ENCODE measurements at places on chromosomes 5 and 9.

DNA sequence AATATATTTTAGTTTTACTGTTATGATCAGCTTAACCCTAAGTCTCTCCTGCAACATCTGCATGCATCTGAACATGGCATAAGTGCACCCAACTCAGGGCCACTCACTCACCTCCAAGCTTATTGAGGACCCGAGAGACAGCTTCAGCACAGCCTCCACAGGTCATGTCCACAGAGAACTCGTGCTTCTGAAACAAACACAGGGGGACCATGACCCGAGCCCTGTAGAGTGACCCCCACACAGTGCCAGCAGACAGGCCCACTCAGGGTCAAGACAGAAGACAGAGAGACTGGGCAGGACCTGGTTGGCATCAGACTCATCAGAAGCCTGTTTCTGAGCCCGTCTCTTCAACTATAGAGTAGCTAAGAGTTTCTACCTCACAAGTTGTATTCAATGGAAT lies 6.8 kb downstream of the ATOX1 start:
- no peak for DNase-seq

GRCh38 chr9:106868565-106868964 lies 5.6 kb downstream of the ZNF462 start:
- DNase-seq: no peak

DNA sequence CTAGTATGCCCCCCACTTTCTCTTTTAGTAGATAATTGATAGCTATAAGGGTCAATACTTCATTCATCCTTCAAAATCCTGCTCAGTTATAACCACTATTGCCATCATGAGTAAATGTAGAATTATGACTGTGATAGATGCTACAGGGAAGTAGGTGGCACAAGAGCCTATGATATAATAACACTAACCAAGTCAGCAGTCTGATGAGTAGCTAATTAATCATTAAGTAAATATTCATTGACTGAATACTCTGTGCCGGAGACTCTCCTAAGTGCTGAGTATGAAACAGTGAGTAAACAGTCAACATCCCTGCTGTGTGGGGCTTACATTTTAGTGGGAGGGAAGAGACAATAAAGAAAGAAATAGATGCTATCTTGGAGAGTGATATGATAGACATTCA lies 430.3 kb upstream of the ZNF462 start:
- DNase-seq: no peak

- no peak for DNase-seq
Measured at GRCh38 chr5:112694853-112695709, 42.6 kb upstream of the APC start.

GRCh38 chr9:33014665-33015014 lies 10.4 kb upstream of the DNAJA1 start:
- DNase-seq: no peak

GRCh38 chr9:78133751-78134150 lies 102.1 kb upstream of the CEP78 start:
- no peak for DNase-seq

DNA sequence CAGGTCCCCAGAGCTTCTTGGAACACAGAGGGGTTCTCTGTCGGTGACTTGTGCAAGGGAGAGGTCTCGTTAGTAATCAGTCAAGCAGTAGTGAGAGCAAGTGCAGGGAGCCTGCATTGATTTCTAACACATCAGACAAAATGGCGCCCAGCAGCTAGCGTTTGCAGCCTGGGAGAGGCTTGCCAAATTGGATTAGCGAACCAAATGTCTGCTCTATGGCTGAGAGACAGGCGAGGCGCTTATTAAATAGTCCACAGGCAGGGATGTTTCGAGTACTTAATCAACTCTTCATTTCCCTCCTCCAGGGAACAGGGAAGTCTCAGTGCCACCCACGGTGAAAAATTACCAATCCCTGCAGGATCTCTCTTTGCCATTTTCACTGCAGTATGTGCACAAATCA lies 131.4 kb upstream of the SHB start:
- no peak for DNase-seq

DNA sequence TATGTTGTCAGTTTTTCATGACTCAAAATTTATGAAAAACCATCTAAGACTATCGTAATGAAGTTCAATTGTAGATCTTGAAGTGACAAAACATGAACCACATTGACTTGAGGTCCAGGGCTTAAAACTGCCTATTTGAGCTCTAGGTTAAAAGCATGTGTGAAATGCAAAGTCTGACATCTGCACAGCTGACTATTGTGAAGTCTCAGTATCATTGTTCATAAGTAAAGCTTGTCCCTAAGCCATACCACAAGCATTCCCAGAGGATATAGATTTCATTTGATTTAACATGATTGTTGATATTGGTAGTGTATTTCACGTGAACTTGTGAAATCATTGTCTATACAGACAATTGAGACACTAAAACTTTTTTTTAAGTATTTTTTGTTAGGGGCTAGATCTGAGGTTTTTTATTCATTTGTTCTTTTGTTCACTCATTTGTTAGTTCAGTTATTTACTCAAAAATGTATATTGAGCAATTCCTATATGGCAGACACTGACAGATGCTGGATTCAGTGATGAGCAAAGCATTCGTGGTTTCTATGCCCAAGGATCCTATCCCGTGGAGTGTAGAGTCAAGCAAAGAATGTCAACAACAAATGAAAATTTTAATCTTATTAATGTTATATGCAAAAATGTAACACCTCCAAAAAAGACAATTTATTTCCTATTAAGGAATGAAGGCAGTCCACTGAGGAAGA lies 485.2 kb downstream of the RAB3C start:
- DNase-seq: no peak

GRCh38 chr9:93576258-93577077 lies at the start of gene PHF2:
PHF2 (plus strand) TSS chr9:93576584; CDS start chr9:93576774, 190 bp downstream.
- DNase-seq: no peak

DNA sequence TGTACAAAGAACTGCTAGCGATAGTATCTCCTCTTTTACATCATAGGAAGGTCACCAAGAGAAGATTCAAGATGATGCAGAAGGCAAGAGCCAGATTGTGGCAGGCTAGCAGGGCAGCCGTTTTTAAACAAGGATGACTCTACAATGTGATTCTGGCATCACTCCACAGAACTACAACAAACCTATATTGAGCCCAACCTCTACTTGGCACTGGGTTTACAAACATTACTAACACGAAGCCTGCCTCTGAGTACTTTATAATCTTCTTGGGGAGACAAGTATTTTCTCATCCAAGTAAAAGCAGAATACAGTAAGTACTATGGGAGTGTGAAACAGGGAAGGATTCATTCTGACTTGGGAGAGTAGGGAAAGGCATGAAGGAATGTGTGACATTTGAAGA lies 448.6 kb downstream of the ZNF608 start:
- no peak for DNase-seq

DNA sequence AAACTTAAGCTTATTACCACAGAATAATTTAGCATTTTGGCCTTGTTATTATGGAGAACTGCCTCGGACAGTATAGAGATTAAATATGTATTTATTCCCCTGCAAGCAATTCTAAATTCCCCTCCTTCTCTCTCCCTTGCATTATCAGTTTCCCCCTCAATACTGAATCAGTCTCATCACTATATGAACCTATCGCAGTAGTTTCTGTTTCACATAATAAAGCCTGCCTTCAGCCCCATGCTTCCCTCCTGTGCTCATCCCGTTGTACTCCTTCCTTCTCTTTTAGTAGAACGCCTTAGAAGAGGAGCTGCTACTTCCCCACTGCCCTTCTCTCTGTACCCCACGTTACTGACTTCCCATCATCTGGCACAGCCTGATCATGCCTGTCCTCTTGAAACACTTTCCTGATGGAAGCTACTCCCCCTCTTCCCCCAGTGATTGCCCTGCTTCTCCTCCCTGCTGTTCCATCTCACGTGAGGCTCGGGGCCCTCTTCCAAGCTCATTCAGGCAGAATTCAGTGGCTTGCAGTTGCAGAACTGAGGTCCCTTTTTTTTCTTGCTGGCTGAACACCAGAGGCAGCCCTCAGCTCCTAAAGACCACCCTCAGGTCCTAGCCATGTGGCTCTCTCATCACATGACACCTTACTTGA lies 93.4 kb downstream of the PPIC start:
- no peak for DNase-seq

- DNase-seq: no peak
Measured at GRCh38 chr5:13865312-13865711, 79.2 kb downstream of the DNAH5 start.

DNA sequence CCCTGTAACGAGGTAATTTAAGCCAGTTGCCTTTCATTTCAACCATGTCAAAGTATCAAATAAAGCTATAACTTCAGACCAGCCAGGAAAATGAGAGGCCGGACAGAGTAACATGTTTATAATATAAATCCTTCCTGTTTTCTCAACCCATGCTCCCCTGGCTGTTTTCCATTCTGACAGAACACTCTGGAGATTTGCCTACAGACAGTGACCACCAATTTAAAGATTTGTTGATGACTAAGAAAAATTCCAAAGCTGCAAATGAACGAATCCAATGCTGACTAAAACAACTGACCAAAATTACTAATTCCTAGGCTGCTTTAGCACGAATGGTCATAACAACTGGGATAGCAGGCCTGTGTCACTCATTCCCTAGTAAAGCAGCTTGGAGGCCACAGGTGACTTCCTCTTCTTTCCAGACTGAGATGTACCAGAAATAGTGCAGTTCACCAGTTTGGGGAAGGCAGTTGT lies 141.4 kb downstream of the AOPEP start:
- no peak for DNase-seq

GRCh38 chr5:118321081-118321480 lies 667.3 kb downstream of the DTWD2 start:
- no peak for DNase-seq

DNA sequence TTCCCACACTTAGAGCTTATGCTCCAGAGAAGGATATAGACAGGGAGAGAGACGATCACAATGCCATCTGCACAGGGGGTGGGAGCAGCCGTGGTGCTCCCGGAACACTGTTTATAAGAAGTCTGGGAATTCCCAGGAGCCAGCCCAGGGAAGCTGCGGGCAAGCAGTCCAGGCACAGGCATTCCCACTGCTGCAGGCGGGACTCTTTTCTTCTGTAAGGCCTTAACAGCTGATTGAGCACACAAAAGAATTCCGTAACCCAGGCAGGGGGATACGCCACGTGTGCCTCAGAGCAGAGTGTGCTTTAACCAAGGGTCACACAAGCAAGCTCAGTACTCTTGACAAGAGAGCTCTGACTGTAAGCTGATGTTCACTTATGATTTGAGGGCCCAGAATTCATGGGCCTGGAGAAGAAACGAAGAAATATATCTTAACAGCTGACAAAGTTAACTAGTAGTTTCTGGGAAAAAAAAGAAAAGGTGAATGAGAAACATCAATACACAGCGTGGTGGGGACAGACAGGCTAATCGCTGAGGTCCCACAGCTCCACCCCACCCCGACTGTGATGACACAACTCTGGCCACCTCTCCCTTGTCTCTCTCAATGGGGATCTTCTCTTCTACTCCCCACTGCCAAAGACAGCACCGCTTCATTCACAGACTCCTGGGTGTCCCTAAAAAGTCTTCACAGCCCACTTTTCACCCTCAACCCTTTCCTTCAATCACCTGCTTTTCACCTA lies 85.9 kb upstream of the SIMC1 start:
- DNase-seq: no peak

GRCh38 chr5:157547941-157548512 lies 27.5 kb downstream of the ADAM19 start:
- no peak for DNase-seq

DNA sequence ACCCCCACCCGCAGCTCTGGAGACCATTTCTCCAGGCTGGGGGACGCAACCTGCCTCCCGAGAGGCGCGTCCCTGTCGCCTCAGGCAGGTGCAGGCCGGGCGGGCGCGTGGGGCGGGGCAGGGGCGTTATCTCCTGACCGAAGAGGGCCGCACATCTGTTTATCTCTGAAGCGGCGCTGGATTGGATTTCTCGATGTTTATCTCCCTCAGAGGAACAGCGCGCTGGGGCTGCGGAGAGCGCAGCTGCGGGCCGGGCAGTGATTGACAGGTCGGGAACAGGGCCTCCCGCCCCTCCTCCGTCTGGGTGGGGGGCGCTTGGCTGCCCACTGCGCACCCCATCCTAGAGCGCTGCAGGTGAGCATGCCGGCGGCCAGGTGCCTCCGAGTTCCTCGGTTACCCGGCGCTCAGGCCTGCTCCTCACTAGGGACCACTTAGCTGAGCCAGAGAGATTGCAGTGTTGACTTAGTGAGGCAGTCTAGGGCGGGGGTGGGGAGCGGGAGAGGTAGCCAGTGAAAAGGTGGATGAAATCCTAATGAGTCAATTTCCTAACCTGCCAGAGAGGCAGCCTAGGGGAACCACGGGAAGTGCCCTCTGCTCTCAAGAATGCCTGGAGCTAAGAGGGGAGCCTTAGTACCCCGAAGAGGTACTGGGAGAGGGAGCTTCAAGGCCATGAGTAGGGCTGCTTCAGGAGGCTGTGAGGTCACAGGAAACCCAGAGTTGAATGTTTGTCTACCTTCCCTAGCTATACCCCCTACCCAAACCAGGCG lies 39.6 kb upstream of the TIFAB start:
- no peak for DNase-seq

DNA sequence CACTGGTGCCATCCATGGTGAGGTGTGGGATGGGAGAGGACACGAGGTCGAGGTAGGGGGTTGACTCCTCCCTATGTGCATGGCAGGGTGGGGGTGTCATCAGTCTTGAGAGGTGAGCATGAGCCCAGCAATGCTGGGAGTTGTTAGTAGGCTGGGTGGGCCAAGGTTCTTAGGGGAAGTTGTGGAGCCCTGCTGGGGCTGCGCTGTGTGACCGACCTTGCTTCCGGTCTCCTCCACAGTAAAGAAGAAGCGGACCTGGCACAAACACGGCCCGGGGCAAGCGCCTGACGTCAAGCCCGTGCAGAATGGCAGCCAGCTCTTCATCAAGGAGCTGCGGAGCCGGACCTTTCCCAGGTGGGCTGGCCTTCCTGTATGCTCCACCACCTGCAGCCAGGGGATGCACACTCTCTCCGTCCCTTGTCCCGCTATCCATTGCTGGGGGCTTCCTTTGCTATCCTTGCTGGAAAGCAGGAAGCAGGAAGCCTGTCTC lies 59.8 kb downstream of the PHF2 start:
- no peak for DNase-seq

DNA sequence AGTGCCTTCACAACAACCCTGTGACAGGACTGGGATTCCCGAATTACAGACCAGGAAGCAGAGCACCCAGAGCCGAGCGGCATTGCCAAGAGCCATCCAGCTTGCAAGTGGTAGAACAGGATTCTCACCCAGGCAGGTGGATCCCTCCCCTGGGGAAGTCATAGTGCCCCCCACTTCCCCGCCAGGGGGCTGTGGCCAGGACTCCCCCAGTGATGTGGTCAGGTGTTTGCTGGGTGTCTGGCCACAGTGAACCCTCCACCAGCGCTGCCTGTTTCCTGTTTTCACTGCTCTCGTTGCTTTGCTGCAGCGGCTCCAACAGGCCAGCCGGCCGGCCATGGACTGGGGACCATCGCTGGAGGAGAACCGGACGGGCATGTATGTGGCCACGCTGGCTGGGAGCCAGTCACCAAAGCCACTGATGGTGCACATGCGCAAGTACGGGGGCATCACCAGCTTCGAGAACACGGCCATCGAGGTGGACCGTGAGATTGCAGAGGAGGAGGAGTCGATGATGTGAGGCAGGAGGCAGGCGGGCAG lies 19.3 kb downstream of the SLC6A7 start:
- no peak for DNase-seq

DNA sequence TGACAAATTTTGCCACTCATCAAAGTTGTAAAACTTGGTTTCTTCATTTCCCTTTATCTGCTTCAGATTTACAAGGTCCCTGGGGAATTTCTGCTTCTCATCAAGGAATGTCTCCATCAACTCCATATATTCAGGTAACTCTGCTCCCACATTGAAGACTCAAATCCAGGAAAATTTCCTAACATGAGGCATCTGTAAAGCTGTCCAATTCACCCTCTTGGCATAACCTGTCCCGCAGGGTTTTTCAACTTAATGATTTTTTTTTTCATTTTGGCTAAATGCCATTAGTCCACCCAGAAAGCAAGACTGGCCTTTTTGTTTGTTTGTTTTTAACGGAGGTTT lies 50.2 kb upstream of the SLC30A5 start:
- DNase-seq: no peak

- no peak for DNase-seq
Measured at GRCh38 chr5:137580030-137580429, 80.9 kb upstream of the SPOCK1 start.
